ENCODE measurements at places on chromosomes 4 and X.

DNA sequence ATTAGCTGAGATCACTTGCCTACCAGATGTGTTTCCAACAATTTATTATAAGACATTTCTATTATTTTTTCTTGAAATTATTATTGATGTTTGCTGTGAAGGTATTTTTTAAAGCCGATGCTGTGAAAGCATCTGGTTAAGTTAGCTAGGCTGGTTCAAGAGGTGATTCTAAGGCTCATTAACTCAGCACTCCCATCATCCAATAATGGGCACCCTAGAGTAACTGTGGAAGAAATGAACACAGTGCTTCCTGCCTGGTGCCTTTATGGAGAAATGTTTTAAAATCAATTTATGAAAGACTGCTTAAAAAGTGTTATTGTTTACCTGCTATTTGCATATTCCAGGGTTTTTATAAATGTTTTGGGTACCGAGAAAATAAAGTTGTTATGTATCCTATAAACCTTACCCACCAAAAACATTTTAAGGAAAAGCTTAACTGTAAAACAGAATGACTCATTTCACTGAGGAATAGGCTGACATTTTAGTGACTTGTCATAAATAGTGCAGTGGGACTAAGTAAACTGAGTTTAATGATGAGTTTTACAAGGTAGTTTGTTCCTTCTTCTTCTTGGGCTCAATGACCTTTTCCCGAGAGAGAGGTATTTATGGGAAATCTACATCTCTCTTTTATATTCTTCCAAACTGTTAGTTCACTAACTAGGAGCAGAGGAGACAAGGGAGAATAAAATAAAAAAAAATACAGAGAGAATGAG is 310.0 kb upstream of the AADAT start:
- DNase-seq = no peak

DNA sequence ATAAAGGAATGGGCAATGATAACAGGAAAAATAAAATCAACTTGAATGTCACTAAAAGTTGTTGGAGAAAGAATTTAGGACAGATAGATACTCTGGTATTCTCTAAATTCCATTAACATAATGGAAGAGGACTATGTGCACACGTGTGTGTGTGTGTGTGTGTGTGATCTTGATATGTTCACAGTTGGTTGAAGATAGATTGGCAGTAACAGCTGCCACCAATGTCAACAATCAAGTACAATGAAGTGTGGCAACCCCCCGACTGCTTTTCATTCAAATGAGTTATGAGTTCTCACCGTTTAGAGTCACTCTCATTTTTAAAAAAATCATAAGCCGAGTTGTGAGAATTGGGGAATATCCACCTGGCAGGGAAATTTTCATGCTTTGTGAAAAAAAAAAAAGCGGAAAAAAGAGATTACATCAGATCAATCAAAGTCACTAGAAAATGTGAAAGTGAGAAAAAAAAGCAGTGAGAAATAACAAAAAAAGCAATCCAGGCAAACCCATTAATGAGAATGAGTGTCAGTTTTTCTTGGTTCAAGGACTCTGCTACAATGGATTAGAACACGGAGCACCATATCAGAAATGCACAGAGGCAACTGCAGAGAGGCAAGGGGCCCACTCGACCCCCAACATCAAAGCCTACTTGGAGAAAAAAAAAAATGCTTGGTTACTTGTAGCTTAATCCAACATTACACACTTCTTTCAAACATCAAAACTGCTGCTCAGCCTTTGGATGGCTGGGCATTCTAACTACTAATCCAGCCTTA is 414.9 kb upstream of the PITX2 start:
- no peak for DNase-seq

DNA sequence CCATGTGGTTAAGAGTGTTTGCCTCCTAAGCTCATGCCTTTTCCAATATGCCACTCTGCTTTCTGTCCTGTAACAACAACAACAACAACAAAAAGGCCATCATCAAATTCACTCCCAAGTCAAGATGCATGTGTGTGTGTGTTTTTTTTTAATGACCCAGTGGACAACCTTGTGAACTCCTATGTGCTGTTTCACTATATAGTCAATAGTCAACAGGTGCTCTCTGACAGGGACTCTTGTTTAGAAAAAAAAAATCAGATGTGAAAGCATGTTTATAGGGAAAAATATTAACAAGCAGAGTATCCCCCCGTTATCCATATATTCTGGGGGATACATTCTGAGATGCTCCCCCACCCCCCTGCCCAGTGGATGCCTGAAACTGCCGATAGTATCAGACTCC is 50.6 kb upstream of the BEND2 start:
- no peak for DNase-seq

- DNase-seq = no peak
These were observed 43.7 kb upstream of the TMSB15B start for GRCh38 chrX:103918571-103919269.

DNA sequence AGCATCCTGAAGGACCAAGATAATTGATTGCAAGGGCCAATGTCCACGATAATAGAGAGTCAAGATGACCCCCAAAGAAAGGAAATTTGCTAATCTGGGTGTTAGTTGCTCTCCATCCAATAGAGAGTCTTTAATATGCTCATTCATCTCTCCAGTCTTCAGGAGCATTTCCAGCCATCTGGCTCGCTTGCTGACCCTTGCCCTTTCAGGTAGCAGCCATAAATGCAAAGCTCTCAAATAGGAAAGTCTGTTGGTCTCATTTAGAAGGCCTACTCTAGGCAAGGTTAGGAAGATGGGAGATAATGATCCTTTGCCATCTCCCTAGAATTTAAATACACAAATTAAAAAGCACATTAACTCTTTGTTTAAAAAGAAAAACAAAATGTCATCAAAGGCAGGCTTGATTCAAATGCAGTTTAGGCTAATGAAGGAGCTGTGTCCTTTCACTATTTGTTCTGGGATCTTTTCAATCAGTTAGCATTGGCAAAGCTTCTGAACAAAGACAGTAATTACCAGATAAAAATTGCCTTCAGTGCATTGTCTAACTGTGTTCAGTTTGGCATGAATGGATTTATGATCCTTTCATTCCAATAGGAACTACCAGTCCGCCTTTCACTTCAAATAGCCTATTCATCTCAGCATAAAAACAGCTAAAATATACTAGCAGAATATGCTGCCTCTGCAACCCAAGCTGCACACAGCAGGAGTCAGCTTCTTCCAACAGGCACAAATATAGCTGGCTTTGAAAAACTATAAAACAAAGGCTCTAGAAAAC is 49.6 kb upstream of the ATXN3L start:
- DNase-seq = no peak

DNA sequence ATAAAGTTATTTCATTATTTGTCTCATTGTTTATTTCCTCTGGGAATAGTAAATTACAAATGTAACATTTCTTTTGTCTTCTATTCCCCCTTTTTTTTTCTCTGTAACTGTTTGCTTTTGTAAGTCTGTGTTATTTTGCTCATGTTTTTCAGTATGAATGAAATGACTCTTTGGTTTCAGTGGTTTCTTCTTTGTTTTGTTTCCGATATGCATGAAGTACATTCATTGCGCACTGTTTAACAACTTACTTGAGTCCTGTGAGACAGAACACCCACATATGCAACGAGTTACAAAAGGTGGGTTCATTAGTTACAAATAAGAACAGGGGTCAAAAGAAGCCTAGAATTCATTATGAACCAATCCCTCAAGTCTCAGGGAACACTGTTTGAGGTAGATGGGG is 175.0 kb upstream of the UGT8 start:
- no peak for DNase-seq

DNA sequence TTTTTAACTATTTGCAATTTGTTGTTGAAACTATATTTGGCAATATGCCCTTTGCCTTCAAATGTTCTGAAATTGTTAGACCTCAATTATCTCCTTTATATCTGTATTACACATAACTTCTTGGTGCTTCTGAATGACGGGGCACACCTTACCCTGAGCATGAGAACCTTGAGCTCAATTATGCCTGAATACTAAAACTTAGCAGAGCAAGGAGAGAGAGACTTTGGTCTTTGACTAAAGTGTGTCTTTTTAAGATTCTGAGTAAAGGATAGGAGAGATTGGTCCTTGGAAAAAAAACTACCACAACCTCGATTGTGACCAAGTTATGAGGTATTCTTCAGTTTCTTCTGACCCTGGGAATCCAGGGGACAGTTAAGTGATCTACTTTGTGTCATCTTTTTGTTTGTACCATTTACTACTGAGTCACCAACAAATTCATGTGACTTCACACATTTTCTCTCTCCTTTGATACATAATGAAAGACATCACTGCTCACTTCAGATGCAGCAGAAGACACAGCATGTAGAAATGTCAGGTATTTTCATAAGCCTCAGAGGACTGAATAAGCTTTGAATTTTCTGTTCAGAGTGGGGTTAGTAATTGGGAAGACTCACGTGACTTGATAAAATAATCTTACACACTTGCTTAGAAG is 51.4 kb downstream of the PTTG2 start:
- DNase-seq = no peak

DNA sequence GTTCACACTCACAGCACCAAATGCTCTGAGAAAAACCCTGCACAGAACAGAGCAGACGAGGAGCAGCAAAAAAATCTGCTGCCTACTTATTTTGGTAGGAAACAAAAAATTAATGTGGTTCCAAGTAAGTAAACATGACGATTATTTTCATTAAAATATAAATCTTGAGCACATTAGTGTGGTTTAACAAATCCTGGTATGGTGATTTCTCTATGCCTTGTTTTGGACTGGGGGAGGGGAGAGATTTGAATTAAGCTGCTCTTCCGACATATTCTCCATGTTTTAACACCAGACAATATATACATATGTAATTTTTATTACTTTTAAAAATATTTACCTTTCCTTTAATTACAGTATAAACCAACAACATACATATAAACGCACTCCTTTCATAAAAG is 1.8 kb downstream of the CAMK2D start:
- DNase-seq = no peak

GRCh38 chr4:119025420-119025819 is 110.2 kb upstream of the MYOZ2 start:
- DNase-seq = no peak

- DNase-seq = no peak
These were observed 213.2 kb downstream of the SPRY1 start for GRCh38 chr4:123609829-123610228.

DNA sequence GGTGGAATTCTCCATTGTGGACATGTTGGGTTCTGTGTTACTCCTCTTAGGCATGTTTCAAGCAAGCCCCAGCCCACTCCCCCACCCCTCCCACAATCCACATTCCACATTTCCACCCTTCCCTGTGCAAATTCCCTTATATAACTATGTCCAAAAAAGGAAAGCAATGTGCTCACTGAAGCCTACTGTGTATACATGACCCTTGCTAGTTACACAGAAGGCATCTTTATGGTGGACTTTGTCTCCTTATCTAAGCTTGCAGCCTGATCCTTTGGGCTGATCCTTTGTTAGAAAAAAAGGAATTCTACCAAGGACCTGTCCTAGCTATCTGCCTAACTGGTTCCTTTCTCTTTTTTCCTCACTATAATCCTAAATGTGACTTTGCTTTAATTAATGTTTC is 796.8 kb downstream of the NLGN4X start:
- no peak for DNase-seq

DNA sequence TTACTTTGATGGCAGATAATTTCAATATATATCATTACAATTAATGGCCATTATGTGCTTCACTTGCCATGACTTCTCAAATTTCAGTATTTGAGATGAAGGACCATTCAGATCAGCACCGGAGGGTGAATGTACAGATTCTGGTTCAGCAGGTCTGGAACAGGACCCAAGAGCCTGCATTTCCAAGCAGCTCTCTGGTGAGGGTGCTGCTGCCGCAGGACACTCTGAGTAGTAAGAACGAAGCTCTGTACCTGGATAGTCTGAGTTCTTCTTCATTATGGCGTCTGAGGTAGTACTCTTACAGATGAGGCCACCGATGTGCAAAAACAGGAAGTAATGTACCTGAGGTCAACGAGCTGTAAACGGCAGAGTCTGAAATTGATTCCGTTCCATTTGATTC is 228.2 kb downstream of the FBXW7 start:
- DNase-seq = no peak

GRCh38 chrX:37350034-37350365 is 836 bp downstream of the PRRG1 start:
- no peak for DNase-seq

GRCh38 chr4:120769227-120769626 is 153.3 kb downstream of the PRDM5 start:
- no peak for DNase-seq
